ENCODE measurements at places on chromosomes 2 and 18.

GRCh38 chr18:22422909-22423548 is 5.3 kb upstream of the CTAGE1 start:
- no peak for DNase-seq

DNA sequence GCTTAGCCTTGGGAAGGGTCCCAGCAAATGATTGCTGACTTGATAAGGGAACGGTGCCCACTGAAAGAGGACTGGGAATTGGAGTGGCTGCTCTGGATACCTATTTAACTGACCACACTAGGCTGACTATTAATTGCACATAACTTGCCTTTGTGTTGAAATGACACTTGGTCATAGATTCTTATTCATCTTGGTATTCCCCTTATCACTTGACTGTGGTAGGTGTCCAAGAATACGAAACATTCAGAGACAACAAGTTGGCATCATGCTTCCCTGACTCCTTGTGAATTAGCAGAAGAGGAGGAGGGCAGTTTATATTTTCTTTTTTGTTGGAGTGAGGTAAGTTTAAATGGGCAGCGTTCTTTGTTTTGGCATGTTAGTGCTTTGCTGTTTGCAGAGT is 13.4 kb downstream of the FMNL2 start:
- no peak for DNase-seq

DNA sequence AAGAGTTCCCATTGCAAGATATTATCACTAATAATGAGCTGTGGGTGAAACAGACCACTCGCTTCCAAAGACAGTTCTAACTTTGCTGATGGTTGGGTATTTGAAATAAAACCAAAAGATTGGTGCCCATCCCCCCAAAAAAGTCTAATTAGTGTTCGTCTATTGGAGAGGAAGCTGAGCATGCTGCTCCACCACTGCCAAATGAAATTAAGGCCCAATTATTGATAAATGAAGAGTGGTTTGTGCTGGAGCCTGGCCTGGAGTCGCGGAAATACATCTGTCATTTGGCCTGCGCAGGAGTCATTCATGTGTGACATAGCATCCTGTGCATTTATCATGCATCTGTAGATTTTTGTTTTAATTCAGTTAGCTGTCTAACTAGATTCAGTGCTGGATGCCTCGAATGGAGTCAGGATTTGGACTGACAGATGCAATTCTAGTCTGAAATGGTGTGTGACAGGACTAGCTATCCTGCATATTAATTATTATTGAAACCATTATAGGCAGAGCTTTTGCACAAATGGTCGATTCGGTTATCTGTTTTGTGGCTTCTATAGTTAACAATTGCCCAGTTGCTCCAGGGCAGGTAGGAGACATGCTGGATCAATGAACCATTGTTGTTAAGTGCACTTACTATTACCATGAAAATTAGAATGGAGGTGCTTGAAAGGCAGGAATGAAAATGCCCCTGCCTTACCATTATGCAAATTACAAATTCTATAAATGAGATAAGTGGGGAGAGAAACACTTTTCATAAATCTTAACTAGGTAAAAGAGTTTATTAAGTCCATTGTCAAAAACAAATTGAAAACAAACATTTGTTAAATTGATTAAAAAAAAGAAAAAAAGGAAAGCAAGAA is 450.4 kb upstream of the TCF4 start:
- no peak for DNase-seq

- DNase-seq: no peak
These were observed 373.0 kb downstream of the CDH2 start for GRCh38 chr18:27803957-27804356.

DNA sequence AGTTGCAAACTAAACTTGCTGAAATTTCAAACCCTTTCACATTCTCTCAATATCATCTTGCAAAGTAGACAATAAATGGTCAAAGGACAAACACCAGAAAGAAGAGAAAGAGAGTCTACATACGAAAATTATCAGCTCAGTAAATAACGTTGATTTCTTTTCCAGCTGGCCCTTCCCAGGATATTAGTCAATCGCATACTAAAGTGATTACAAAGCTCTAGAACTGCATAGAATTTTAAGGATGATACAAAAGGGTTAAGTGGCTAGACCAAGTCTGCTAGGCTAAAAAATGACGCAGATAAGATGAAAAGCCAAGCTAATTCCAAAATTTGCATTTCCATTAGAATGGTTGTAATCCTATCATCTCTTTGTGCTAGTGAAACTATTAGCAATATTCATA is 405.7 kb downstream of the FBXO15 start:
- DNase-seq: no peak

GRCh38 chr2:19955544-19956422 is 34.1 kb downstream of the WDR35 start:
- peak; percentile 37 for DNase-seq
